ENCODE measurements at places on chromosomes 4 and X.

GRCh38 chrX:13808293-13808692 is 8.6 kb downstream of the GPM6B start:
- DNase-seq: no peak

DNA sequence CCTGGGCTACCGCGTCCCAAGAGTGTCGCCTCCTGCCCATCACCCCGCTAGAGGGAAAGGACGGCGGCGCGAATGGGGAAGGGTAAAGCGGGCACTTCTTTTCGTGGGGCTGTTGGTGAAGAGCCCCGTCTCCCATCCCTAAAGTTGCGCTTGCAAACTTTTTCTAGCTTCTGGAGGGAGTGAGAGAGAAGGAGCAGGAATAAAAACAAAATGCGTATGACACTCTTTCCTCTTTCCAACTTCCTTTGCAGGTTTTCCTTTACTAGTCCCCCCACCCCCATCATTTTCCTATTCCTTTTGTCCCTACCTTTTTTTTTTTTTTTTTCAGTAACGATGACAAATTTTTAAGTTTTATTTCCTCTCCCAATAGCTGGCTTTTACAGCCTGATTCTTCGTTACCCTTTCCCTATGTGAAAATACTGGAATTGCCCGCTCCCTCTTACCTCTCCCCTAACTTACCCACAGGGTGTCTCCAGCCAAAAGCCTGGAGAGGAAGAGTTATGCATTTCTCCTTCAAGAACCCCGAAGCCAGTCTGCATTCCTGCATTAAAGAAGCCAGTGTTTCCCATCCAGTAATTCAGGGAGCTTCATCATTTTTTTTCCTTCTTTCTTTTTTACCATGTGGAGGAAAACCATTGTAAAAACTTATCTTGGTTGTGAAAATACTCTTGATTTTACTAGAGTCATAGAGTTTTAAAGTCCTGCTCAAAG is 613 bp upstream of the ARSJ start:
- DNase-seq: peak; percentile 18

GRCh38 chr4:85788604-85789003 is 313.7 kb downstream of the ARHGAP24 start:
- no peak for DNase-seq

DNA sequence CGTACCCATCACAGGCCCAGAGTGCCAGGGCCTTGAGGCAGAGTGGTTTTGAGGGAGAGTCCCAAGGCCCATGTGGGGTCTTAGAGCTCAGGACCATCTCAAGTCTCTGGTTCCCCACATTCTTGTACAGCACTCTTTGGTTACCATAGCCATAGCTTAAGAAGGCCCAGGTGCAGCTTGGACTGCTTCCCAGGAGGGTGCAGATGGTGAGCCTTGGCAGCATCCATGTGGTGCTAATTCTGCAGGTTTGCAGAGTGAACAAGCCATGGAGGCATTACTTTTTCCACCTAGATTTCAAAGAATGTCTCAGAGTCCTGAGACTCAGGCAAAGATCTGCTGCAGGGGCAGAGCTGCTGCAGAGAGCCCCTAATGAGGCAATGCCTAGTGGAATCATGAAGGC is 171.7 kb downstream of the STK32B start:
- no peak for DNase-seq

- no peak for DNase-seq
Measured at GRCh38 chrX:10190367-10190766, 33.6 kb downstream of the CLCN4 start.

DNA sequence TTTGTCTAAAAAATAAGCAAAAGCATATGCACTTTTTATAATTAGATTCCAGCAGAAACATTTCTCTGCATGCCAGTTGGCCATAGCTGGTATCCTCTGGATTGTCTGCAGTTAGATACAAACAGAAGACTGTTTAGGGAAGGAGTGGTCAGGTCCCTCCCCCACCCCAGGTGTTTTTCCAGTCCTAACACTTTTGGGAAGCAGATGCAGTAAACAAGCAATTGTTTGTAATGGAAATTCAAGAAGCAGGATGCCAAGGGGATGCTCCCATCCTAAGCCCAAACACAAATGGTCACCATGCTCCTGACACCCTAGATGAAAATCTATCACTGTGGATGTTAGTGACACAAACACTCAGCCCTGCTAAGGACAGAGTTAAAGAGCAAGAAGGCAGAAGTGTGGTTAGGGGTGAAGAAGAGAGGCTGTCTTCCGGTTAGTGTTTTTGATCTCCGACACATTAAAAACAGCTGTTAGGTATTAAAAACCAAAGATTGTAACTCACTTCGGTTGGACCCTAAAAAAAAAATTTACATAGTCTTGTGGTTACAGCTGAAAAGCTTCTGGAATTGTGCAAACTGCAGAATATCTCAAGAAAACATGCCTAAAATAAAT is 7.9 kb downstream of the LEF1 start:
- peak; percentile 40 for DNase-seq

DNA sequence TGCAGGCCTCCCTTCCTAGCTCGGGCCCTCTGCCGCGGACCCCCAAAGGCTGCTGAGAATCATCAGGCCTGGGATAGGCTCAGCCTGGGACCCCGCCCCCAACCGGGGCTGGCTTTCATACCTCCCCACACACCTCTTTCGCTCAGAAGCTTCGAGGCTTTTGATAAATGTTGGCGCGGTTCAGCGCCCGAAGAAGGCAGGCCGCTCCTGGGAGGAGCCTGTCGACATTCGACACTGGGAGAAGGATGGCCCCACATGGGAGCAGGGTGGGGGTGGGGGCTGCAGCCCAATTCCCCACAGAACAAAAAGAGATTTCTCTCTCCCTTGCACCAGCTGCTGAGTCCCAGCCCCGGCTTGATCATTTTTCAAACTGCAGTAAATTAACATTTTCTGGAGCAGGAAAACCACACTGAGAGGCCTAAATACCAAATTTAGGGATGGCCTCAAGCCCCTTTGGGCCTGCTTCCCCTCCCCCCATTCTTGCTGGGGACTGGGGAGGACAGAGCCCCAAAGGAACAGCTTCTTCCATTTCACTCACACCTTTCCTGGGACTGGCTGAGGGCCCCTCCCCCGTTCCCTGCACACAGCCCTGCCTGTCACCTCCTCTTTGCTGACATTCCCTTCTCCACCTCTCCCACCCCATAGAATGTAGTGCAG is 112.9 kb upstream of the PJA1 start:
- DNase-seq: peak; percentile 71

GRCh38 chr4:76830964-76831703 is 66.8 kb downstream of the SOWAHB start:
- DNase-seq: peak; percentile 49

DNA sequence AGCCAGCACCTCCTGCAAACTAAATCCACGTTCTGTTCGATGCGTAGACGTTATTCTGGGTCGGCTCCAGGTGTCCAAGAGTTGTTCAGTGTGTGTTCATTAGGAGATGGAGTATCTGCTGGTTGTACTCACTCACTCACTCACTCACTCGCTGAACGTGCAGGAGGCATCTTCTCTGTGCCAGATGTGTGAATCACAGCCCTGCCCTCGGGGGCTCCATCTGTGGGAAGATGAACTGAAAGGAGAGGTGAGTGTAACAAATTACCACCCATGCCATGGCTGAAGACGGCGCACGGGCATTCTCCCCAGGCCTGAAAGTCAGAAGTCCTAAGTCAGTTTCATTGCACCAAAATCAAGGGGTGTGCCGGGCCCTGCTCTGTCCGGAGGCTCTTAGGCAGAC is 16.1 kb downstream of the NSG1 start:
- DNase-seq: no peak

DNA sequence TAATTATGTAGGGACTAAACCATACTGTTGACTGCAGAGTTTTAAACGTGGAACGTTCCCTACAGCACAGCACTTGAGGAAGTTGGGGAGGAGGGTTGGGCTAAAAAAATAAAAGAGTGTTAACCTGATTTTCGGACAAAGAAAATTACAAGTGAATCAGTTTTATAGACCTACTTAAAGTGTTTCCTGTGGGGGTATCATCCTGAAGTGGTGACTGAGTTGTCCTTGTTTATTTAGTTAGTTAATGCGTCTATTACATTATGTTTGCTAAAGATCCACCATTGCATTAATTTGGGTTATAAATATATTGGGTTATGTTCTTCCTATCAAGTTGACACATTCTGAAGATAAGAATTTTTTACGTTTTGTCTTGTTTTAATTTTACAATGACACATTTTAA is 14.7 kb downstream of the UNC5C start:
- DNase-seq: no peak

DNA sequence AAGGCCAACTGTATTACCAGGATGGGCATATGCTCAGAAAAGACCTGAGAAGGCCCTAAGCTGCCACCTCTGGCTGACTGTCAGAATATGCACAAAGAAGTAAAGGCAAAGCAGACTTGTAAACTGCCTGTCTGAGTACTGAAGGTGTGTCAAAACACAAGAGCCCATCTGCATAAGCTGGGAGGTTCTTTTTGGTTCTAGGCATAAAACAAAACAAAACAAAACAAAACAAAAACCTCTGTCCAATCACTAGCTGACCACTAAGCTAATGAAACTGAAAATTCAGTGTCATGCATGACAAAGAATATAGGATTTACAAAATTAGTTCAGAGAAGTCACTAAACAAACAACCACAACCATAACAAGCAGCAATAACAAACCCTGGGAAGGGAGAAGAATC is 20.6 kb downstream of the SH3D19 start:
- no peak for DNase-seq

- DNase-seq: no peak
Measured at GRCh38 chrX:110020536-110020935, 17.6 kb downstream of the TMEM164 start.

GRCh38 chr4:14529653-14530052 is 472.6 kb upstream of the CPEB2 start:
- peak; percentile 56 for DNase-seq

GRCh38 chr4:20020056-20020455 is 231.6 kb upstream of the SLIT2 start:
- DNase-seq: no peak

GRCh38 chr4:39635023-39635422 is 3.6 kb downstream of the SMIM14 start:
- peak; percentile 79 for DNase-seq

DNA sequence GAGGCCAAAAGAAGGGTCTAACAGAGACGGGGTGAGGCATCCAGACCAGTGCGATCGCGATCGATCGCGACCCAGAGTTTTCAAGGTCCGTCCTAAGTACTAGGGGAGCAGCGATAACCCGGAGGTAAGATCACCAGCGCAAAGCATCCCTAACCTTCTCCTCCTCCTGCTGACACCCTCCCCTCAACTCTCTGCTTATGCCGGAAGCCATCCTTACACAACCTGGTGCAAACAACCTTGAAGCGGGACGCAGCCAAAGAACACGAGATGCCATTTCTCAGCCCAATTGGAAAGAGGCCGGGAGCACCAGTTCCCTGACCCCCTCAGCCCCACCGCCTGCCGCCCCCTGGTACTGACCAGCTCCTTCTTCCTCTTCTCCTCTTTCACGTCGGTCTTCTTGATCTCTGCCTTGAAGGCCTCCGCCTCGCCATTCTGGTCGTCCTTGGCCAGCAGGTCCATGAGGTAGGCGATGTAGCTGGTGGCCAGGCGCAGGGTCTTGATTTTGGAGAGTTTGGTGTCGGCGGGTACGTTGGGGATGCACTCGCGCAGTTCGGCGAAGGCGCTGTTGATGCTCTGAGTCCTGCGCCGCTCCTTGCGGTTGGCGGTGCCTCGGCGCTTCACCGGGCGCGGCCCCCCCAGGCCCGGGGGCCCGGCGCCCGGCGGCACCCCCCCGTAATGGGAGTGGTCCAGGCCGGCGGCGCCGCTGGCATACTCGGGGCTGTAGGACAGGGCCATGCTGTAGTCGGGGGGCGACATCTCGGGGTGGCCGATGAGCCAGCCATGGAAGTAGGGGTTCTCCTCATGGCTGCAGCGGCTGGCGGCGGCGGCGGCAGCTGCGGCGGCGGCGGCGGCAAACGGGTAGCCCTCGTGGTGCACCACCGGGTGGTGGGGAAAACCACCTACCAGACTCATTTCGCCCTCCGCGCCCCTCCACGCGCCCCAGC is 1.4 kb downstream of the HAND2 start:
- peak; percentile 48 for DNase-seq

- DNase-seq: no peak
Measured at GRCh38 chr4:184344435-184344834, 126.8 kb upstream of the ENPP6 start.

DNA sequence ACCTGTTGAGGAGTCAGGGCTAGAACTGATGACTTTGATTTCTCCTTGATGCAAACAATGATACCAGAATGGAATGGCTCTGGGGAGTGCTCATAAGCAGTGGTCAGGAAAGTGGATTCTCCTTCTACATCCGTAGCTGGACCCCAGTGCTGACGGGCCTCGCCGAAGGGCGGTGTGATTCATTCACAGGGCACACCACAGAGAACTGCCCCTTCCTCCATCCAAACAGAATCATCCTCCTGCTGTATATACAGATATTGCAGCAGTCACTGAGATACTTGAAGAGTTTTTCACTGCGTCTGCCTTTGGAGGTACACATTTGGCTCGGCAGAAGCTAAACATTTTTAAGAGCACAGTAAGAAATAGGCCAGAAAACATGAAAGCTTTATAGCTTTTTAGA is 7.3 kb upstream of the DCTD start:
- no peak for DNase-seq

DNA sequence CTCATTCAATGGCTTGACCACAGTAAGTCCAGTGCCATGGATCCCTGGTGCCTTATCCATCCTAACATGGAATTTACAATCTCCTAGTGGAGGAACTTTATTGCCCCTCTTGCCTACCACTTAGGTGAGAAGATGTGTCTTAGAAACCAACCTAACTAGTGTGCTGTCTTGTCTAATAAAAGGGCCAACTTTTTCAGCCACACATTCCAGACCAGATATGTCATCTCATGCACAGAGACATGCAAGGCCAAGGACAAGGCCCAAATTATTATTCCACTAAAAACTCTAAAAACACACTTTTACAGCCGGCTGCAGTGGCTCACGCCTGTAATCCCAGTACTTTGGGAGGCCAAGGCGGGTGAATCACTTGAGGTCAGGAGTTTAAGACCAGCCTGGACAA is 10.6 kb upstream of the PRDX4 start:
- peak; percentile 21 for DNase-seq

DNA sequence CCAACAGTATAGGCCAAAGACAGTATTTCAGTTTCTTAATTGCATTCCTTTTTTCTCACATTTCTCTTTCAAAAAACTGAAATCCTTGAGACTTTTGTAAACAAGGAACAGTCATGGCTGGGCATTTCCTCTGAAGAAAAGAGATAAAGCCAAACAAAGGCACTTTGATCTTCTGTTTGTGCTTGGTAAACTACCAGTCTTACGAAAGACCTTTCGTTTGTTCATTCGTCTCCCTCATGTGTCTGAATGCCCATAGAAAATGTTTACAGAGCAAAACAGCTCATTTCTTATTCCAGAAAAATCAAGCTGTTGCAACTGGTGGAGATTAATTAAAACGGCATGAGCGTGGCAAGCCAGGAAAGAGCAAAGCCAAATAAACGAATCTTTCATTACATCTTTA is 178.0 kb downstream of the GASK1B start:
- no peak for DNase-seq
